ENCODE measurements at places on chromosomes 4 and X.

- DNase-seq, result no peak
These were observed 347.4 kb downstream of the BCOR start for GRCh38 chrX:39750256-39750790.

DNA sequence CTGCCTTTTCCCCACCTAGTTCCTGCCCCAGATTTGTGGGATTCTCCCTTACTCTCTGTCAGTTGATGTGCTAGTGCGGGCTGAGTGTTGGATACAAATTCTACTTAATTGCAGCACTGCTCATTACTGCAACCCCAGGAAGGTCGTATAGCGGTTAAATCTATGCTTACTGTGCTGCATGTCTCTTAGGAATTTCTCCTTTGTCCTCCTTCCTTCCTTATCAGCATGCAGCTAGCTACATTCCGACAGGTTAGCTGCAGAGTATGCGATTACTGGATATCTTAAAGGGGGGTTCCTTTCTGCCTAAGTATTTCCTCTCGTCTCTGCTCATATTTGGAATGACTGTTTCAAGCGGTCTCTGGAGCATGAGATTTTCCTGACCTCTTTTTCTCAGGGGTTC is 662.8 kb downstream of the TLL1 start:
- DNase-seq, result no peak

DNA sequence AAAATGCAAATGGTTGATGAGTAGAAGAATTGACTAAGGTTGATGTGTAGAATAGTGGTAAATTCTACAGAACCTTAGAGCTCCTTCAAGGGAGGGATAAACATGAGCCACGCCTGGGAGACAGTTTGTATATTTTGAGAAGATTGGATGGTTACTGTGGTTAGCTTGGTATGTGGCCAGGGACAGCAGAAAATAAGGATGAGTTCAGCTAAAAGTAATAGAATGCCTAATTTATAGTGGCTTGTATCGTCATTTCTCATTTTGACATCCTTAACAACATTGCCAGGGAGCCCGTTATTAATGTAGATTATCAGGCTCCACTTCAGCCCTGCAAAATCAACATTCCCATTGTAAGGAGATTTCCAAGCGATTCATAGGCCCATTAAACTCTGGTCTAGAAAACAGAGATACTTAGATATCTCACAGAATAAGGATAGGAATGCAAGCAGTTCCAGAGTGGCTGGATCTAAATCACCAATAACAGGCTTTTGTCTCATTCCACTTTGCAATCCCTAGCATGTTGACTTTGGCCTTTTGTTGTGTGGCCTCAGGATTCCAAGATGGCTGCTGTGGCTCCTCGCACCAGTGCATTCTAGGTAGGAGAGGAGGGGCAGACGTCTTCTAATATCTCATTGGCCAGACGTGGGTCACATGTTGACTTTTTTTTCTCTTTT is 6.4 kb upstream of the PTTG2 start:
- DNase-seq, result no peak

- no peak for DNase-seq
These were observed 38.6 kb downstream of the NSUN7 start for GRCh38 chr4:40788331-40788730.

GRCh38 chr4:124958847-124959246 is 246.3 kb upstream of the ANKRD50 start:
- DNase-seq, result no peak

Measured in stimulated activated CD8-positive, alpha-beta memory T cell treated with anti-CD3 and anti-CD28 coated beads, Interleukin-4, amount 100 ng/mL, for 1 hour (primary cell).